ENCODE measurements at places on chromosomes 2 and 18. TPM values are rescaled to one million over a fixed set of nuclear protein-coding genes. Genes with fewer than 3 reads are reported as not detected.

The LIMS4 gene
- 3.8 TPM for total RNA-seq

DNA sequence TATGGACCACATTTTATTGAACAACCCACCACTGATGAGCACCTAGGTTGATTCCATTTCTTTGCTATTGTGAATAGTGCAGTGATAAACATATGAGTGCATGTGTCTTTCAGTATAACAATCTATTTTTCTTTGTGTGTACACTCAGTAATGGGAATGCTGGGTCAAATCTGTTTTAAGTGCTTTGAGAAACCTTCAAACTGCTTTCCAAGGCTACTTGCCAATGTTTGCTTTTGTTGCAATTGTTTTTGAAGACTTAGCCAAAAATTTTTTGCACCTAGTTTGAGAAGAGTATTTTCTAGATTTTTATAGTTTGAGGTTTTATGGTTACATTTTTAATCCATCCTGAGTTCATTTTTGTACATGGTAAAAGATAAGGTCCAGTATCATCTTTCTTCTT lies 587.4 kb upstream of the SETBP1 start:
- peak; percentile 28 for DNase-seq

The ATP8B1 gene
- total RNA-seq = 5.2 TPM

DNA sequence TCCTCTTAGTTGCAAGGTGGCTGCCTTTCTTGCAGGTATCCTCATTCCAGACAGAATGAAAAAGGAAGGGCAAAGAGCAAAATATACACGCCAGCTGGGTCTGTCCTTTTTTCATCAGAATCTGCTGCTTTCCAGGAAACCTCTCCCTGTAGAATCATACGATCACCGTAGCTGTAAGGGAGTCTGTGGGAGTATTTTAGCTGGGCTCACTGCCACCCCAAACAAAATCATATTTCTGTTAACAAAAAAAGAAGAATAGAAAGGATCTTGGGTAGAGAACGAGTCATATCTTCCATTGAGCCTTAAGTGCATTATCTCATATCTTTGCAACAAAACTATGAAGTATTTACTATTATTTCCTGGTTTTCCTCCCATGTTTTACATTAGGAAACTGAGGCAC lies 15.0 kb upstream of the TANC1 start:
- peak; percentile 88 for DNase-seq

The C18orf54 gene
- 4.4 TPM for total RNA-seq

DNA sequence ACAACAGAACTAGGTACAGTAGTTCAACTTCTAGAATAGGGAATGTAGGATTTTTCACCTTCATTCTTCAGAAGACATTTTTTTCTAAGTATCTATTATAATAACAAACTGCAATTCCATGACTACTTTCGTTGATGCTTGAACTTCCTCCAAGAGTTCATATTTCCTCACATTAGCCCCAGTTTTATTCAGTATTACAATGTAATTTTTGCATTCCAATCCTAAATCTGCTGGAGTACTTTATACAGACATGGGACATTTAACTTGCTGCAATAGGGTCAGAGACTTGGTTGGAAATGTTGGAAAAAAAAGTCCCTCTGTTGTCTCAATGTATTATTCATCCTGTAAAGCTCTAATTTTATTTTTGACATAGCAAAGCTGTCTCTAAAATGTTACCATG lies 19.6 kb upstream of the FTCDNL1 start:
- peak; percentile 30 for DNase-seq

The TNFRSF11A gene
- 2.0 TPM for total RNA-seq

The NT5C1B gene
- not detected for total RNA-seq

- DNase-seq = peak; percentile 93
Measured at GRCh38 chr2:23157812-23158211, 227.2 kb upstream of the KLHL29 start.

- peak; percentile 59 for DNase-seq
Measured at GRCh38 chr18:79964330-79965118, at the start of gene HSBP1L1. Gene HSBP1L1 (plus strand): TSS chr18:79964643. CDS start chr18:79964736, 93 bp downstream.

Data from muscle of leg (tissue), 16 donors.